Activated CD4-positive, alpha-beta T cell treated with anti-CD3 and anti-CD28 coated beads for 48 hours (primary cell): ENCODE measurements at places on chromosomes 3 and 15.

- DNase-seq, result no peak
Observed at GRCh38 chr15:96889734-96890480, 559.4 kb downstream of the NR2F2 start.

DNA sequence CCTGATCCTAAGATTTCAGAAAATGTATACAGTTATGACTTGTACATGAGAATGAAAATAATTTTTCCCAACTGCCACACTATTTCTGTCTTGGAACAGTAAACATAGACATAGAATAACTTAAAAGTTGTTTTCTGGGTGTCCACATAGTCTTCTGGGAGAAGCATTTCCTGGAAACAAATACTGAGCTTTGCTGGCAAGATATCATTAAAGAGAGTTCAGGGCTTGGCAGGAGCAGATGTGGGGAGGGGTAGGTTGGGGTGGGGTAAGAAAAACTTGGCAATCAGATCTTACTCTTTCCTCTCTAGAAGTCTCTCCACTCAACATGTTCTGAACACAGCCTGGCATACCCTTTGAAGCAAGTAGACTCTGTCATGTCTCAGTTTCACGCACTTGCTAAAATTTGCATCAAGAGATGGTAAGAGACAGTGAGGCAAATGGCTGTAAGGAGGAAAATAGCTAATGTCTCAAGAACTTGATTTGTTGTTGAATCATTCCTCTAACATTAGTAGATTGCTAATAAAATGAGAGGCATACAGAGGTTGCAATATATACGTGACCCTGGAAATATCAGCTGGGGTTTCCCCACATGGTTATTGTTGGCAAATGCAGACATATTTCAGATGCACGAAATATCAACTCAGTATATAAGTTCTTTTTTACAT is 27.3 kb upstream of the ABI3BP start:
- no peak for DNase-seq

DNA sequence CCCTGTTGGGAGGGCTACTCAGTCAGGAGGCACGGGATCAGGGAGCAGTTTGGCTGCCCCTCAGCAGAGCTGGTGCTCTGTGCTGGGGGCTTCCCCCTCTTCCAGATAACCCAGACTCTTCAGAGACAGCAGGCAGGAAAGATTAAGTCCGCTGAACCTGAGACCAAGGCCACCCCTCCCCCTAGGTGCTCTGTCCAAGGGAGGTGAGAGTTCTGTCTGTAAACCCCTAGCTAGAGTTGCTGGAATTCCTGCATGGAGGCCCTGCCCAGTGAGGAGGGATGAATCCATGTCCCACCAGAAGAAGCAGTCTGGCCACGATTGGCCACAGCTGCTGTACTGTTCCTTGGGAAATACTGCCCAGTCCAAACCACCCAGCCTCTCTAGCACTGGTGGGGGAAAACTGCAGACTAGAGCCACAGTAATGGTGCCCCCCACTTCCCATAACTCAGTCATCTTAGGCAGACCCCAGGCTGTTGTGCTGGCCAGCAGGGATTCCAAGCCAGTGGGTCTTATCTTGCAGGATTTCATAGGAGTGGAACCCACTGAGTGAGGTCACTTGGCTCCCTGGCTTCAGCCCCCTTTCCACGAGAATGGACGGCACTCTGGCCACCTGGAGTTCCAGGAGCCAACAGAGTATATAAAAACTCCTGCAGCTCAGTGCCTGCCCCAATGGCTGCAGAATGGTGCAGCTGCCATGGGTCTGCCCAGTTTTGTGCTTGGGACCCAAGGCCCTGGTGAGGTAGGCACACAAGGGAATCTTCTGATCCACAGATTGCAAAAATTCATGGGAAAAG is 42.9 kb downstream of the NPAP1 start:
- no peak for DNase-seq

DNA sequence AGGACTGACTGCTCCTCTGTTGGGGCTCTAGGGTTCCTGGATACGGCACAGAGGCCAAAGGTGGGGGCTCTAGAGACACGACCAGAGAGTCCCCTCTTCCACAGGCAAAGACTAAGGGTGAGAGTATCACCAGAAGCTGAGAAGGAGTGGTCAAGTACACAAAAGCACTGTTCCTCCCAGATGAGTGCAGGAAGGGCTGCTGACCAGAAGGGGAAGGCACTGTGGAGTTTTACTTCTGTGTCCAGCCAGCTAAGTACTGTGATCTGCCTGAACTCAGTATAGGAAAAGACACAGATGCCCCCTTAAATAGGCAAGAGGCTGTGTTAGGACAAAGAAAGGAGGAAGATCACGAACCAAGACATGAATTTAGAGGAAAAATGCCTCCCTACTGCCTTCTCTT is 11.7 kb downstream of the MRPS11 start:
- DNase-seq, result no peak

DNA sequence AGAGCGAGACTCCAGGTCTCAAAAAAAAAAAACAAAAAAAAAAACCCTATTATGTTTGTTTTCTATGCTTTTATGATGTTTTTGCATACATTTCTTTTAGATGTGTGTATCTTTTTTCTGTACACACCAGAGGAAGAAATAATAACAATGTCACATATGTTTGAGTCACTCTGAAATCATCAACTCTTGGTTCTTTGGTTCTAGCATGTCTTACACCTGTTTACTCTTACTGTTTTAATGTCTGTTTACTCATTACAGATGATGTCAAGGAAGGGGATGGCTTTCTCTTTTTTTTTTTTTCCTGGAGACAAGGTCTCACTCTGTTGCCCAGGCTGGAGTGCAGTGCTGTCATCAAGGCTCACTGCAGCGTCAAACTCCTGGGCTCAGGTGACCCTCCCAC is 24.1 kb downstream of the RHOA start:
- DNase-seq, result no peak

GRCh38 chr3:106302451-106303221 is 433.8 kb upstream of the CBLB start:
- peak; percentile 31 for DNase-seq

DNA sequence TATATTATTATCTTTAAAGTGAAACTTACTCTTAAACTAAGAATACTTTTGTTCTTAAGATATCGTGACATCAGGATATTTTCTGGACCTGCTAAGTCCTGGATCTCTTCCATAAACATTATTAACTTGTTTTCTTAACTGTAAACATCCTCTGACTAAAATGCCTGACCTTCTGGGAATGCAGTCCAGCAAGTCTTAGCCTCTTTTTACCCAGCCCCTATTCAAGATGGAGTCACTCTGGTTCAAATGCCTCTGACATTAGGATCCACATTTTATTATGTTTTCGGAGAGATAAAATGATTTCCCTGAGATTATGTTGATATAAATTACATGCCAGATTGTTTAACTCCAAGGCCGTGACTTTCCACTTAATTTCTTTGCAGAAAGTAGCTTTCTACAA is 37.6 kb downstream of the OSTN start:
- no peak for DNase-seq
